A549 treated with Hydrocortisone at 1 μM for 4 hours (cell line): ENCODE measurements at places on chromosomes 13 and 19. TPM values are rescaled to one million over a fixed set of nuclear protein-coding genes. Genes with fewer than 3 reads are reported as not detected.

JAK3 gene
- total RNA-seq, result 0.14 to 0.25 TPM (median 0.23 TPM) in 5 replicates

ZNF749 gene
- total RNA-seq, result 12.6 to 16.4 TPM (median 15.3 TPM) in 5 replicates

PSG1 gene
- 0.10 to 0.44 TPM (median 0.20 TPM) in 5 replicates for total RNA-seq

CFD gene
- total RNA-seq, result 8.2 to 22.5 TPM (median 20.7 TPM) in 5 replicates

PLEKHF1 gene
- total RNA-seq, result 5.4 to 8.4 TPM (median 7.6 TPM) in 5 replicates

C5AR2 gene
- total RNA-seq, result 8.7 to 15.7 TPM (median 10.6 TPM) in 5 replicates

CGB2 gene
- total RNA-seq, result 0.20 to 0.61 TPM (median 0.21 TPM) in 3 of 5 replicates, not detected in the others

KLK11 gene
- 0.12 TPM in 1 of 5 replicates, not detected in the others for total RNA-seq

TEAD2 gene
- 13.2 to 19.7 TPM (median 16.8 TPM) in 5 replicates for total RNA-seq

LPAR6 gene
- total RNA-seq, result 0.30 to 1.3 TPM (median 0.82 TPM) in 5 replicates

CGB8 gene
- total RNA-seq, result 1.4 to 3.7 TPM (median 2.8 TPM) in 5 replicates
